Stimulated activated CD4-positive, alpha-beta T cell treated with anti-CD3 and anti-CD28 coated beads, Interleukin-4, amount 100 ng/mL, for 24 hours (primary cell): ENCODE measurements at places on chromosomes 16 and 17.
A peak's percentile ranks its signal among the peaks of the same experiment; 100 is the strongest.

DNA sequence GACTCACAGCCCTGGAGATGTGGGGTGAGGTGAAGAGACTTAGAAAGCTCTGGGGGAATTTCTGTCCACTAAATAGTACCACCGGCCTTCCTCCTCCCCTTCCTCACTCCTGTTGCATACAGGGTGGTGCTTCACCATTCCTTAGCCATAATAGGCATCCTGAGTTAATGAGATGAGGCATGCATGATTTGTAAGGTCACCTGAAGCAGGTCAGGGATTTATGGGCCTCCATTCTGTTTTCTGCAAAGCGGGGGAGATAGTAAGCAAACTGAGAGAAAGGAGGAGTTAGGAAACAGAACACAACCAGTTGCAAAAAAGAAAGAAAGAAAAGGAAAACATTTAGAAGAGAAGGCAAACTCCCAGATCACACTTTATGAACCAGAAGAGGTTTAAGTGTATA lies 9.3 kb upstream of the MYOCD start:
- no peak for DNase-seq

- no peak for DNase-seq
Observed at GRCh38 chr16:54210452-54211125, 76.0 kb downstream of the IRX3 start.

- DNase-seq, result peak; percentile 5
Observed at GRCh38 chr16:24610416-24610755, 71.0 kb downstream of the RBBP6 start.

DNA sequence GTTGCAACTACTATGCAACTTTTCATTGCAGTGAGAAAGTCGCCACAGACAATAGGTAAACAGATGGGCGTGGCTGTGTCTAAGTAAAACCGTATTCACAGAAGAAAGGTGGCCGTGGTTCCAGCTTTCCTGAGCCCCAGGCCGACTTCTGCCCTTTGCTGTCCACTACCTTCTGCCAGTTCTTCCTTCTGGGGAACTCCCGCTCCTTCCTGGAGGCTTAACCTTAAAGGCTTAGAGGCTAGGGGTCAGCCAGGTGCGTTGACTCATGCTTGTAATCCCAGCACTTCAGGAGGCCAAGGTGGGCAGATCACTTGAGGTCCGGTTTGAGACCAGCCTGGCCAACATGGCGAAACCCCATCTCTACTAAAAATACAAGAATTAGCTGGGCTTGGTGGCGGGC lies 2.1 kb upstream of the SEPTIN12 start:
- DNase-seq, result no peak

GRCh38 chr16:66516509-66516807 lies 33.5 kb downstream of the TK2 start:
- no peak for DNase-seq

GRCh38 chr17:29433541-29433940 lies 43.4 kb downstream of the TAOK1 start:
- DNase-seq, result no peak

DNA sequence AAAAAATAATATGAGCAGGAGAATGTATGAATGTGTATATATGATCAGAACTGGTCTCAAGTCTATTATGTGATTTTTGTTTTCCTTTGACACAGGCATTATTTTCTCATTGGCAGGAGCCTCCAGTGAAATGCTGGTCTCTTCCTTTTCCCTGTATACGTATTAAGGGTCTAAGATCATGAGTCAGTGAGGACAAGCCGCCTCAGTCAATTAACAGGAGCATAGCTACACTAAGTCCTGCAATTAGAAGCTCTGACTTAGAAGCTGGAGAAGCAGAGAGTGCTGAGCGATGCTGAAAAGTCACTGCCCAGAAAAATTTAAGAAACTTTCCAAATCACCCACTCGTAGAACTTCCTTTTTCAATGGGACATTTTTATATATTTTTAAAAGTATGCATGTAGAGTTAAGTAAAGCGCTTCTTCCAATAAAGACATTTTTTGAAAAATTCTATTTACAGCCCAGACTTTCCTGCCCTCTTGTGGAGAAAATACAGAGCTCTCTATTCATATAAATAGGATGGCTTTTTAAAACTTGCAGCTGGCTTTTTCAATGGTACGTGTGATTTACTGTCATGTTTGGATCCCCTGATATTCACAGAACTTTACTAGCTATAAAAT lies 70.2 kb upstream of the PSMD7 start:
- DNase-seq, result no peak

- no peak for DNase-seq
Observed at GRCh38 chr16:2042986-2043666, 4.5 kb downstream of the NTHL1 start.

GRCh38 chr16:56910654-56911539 lies 21.0 kb upstream of the HERPUD1 start:
- peak; percentile 19 for DNase-seq

GRCh38 chr17:205148-205669 lies 23.8 kb upstream of the DOC2B start:
- no peak for DNase-seq

- DNase-seq, result no peak
Observed at GRCh38 chr17:14856176-14856575, 408.9 kb downstream of the PMP22 start.

- DNase-seq, result peak; percentile 61
Observed at GRCh38 chr17:65039336-65039988, 17.1 kb downstream of the GNA13 start.

- no peak for DNase-seq
Observed at GRCh38 chr17:13024016-13024415, 6.2 kb upstream of the ELAC2 start.

DNA sequence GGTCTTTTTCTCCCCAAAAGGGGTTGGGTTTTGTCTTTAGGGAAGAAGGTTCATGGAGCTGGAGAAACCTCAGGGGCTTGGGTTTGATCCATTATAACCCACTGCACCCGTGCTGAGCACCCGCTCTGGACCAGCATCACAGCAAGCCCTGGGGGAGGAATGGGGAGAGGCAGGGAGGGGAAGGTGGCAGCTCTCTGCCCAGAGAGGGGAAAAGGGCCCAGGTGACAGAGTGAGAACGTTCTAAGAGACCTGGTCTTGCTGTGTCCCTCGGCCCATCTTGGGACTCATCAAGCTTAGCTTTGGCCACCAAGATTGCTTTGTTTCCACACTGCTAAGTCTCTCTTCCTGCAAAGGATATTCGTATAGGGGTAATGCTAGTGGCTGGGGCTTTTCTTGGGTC lies 38.2 kb upstream of the TAC4 start:
- DNase-seq, result no peak

GRCh38 chr17:29837531-29837930 lies 92.5 kb downstream of the SSH2 start:
- no peak for DNase-seq

- no peak for DNase-seq
Observed at GRCh38 chr16:12321311-12321842, 344.8 kb downstream of the SNX29 start.

DNA sequence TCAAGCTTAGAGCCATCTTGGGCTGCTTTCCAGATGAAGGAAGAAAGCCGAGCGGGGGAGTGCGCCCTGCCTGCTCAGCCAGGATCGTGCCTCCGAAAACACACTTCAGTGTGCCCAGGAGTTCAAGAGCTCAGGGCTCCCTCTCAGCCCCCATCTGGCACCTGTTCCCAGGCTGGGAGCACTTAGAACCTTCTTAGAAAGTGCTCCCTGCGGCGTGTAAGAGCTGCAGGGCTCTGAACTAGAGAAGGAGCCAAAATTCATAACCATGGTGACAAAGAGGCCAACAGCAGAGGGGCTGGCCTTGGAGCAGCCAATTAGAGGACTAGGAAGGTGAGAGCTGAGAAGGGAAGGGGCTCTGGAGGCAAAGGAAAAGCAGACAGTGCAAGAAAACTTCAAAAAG lies 59.0 kb upstream of the TNRC6C start:
- DNase-seq, result no peak

DNA sequence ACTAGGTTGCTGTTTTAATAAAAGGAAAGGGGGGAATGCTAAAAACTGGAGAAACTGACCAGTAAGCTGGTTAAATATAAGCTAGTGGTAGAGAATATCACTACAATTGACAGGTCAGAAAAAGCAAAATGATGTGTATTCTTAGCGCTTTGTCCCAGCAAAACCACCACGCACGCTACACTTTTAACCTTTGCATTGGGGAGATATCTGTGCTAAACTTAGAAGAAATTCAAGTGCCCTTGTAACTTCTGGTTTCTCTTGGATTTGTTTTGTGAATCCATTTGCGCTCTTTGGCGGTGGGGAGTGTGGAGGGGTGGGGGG lies 1.4 kb downstream of the GAN start:
- DNase-seq, result no peak

- DNase-seq, result no peak
Observed at GRCh38 chr16:85522842-85523601, 90.1 kb upstream of the GSE1 start.

- DNase-seq, result no peak
Observed at GRCh38 chr16:82108774-82109173, 61.2 kb downstream of the MPHOSPH6 start.

DNA sequence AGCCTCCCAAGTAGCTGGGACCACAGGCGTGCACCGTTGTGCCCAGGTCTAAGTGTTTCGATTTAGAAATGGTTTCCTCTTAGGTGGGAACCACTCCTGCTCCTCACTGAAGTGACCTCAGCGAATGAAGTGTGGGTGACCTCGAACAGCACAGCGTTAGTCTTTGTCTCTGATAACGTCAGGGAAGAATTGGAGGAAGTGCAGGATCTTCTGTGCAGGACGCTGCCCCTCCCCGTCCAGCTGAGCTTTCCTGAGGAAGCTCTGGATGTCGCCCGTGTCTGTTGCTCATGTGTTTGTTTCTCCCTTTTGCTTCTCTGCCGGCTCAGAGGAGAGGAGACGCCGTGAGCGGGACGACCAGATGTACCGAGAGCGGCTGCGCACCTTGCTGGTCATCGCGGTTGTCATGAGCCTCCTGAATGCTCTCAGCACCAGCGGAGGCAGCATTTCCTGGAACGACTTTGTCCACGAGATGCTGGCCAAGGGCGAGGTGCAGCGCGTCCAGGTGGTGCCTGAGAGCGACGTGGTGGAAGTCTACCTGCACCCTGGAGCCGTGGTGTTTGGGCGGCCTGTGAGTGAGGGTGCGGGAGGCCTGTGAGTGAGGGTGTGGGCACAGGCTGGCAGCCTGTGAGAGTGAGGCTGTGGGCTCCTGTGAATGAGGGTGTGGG lies 15.6 kb downstream of the SPG7 start:
- DNase-seq, result no peak

DNA sequence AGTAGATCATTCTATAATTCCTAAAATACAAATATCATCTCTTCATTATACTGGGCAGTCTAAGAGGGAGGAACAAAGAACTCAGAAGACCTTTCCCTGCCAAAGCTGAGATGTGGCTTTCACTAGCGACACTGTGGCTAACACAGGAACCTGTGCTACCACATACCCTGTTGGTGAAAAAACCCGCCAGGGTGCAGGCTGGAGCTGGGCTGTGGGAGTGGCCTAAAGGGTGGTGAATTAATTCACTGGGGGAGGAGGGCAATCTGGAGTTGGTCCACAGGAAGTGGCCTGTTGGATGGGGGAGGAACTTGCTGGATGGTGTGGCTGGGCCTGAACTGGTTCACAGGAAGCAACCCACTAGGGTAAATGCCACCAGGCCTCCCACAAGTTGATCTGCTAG lies 7.4 kb downstream of the ZNF594 start:
- DNase-seq, result no peak
